Lung (tissue), 17 donors: ENCODE measurements at places on chromosomes 3 and 15.

- H3K36me3 ChIP-seq: no peaks in the 10 kb centered on the region
- DNase-seq: no peak
- no peaks in the 10 kb centered on the region for H3K27me3 ChIP-seq
- H3K4me3 ChIP-seq: no peak overlapping the region
These were observed 92.7 kb upstream of the GOLGA8J start for GRCh38 chr15:29990035-29990434.

GRCh38 chr3:10187944-10188343, 23.2 kb downstream of the IRAK2 start:
- H3K27ac ChIP-seq: peak overlapping the region; percentile 38
- H3K27me3 ChIP-seq: no peaks in the 10 kb centered on the region
- peaks cover 5% of the 10 kb centered on the region for H3K4me1 ChIP-seq
- no peak overlapping the region for H3K4me3 ChIP-seq
- H3K36me3 ChIP-seq: no peaks in the 10 kb centered on the region

DNA sequence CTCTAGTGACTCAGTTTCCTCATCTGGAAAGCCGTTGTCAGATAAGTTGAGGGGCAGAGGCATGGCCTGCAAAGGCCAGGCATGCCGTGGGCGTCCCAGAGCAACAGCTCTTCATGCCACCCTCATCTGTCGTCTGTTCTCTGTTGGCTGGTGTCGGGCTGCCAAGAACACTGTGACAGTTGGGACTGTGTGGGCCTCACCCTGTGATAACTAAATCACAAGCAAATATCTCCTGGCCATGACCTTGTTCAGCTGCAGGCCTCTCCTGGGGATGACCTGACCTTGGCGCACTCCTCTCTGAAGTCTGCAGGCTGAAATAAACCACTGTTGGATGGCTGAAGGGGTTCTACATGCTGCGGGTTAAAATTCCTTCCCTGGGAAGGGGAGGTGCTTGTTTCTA, 145.9 kb downstream of the SHQ1 start:
- H3K36me3 ChIP-seq: no peaks in the 10 kb centered on the region
- no peak overlapping the region for H3K27ac ChIP-seq
- no peak overlapping the region for H3K4me3 ChIP-seq
- DNase-seq: no peak

DNA sequence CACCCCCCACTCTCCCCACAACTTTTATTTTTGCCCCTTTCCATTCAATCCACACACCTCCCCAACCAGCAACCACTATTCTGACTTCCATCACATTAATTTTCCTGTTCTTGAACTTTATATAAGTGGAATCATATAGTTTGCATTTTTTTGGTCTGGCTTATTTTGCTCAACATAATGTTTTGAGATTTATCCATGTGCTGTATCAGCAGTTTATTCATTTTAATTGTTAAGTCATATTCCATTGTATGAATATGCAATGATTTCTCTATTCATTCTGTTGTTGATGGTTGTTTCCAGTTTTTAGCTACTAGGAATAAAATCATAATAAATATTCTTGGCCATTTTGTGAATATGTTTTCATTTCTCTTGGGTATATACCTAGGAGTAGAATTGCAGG, 5.8 kb upstream of the SCAMP5 start:
- DNase-seq: no peak
- no peaks in the 10 kb centered on the region for H3K36me3 ChIP-seq
- H3K27me3 ChIP-seq: no peaks in the 10 kb centered on the region
- no peak overlapping the region for H3K27ac ChIP-seq
- no peak overlapping the region for H3K4me3 ChIP-seq

DNA sequence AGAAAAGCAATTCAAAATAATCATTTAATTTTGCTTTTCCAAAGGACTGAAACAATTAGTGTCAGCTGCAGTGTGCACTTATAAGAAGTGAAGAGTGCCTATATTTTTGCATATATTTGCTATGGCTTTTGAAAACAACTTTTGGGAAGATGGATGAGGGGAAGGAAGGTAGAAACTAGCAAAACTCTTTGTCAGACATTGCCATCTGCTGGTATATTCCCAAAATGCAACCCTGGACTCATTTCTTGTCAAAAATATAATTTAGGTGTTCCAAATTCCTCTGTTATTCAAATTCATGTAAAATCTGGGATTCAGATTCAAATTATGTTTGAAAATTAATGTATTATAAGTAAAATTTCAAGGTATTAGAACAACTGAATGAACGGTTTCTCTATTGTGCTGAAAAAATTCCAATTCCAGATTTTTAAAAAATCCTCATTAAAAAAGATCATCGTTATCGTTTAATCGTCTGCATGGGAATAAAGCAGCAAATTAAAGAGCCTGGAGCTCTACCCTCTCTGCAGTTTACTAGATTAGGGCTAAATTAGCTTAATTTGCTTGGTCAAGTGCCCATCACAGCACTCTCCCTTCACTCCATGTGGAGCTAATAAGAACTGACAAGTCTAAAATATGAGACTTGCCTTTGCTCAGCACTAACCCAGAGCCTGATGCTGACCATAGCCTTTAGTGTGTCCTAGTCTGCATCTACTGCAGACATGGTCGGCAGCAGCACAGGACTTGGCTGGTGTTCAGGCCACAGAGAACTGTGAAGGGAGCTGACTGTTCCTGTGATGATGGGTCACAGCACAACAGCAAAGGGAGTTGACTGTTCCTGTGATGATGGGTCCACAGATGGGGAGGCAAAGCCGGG, 67.9 kb upstream of the MITF start:
- H3K27me3 ChIP-seq: no peaks in the 10 kb centered on the region
- H3K36me3 ChIP-seq: no peaks in the 10 kb centered on the region
- H3K27ac ChIP-seq: no peak overlapping the region
- no peak overlapping the region for H3K4me3 ChIP-seq

DNA sequence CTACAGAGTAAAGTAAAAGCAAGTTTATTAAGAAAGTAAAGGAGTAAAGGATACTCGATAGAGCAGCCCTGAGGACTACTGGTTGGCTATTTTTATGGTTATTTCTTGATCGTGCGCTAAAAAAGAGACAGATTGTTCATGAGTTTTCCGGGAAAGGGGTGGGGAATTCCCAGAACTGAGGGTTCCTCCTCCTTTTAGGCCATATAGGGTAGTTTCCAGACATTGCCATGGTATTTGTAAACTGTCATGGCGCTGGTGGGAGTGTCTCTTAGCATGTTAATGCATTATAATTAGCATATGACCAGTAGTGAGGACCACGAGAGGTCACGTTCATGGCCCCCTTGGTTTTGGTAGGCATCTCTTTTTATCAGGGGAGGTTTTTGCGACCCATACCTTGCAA, 213.1 kb downstream of the OSBPL10 start:
- no peak overlapping the region for H3K27ac ChIP-seq
- H3K36me3 ChIP-seq: no peaks in the 10 kb centered on the region
- H3K27me3 ChIP-seq: no peaks in the 10 kb centered on the region
- no peaks in the 10 kb centered on the region for H3K4me1 ChIP-seq
- no peak for DNase-seq
- no peak overlapping the region for H3K4me3 ChIP-seq

DNA sequence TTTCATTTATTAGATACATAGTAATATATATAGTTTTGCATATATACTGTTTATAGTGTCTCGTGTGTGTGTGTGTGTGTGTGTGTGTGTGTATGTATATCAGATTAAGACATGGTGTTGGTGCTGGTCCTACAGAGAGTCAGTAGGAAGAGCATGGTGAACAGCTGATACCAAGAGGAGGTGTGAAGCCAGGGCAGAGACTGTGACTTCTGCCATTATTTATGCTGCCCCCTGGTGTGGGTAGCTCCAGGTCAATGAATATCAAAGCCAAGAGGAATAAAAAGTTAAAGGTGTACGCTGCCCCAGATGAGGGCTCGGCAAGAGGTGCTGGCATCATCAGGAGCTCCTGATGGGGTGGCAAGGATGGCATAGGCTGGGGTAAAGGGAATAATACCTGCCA, 299.5 kb upstream of the RASGRP1 start:
- peaks cover 4% of the 10 kb centered on the region for H3K4me1 ChIP-seq
- H3K4me3 ChIP-seq: no peak overlapping the region
- no peak overlapping the region for H3K27ac ChIP-seq
- H3K36me3 ChIP-seq: no peaks in the 10 kb centered on the region

GRCh38 chr3:73433687-73434086, 191.1 kb downstream of the PDZRN3 start:
- peak; percentile 86 for DNase-seq
- H3K27me3 ChIP-seq: no peaks in the 10 kb centered on the region
- no peak overlapping the region for H3K4me3 ChIP-seq
- peaks cover 28% of the 10 kb centered on the region for H3K4me1 ChIP-seq

- no peak overlapping the region for H3K4me3 ChIP-seq
- H3K4me1 ChIP-seq: no peaks in the 10 kb centered on the region
- no peaks in the 10 kb centered on the region for H3K27me3 ChIP-seq
- no peak overlapping the region for H3K27ac ChIP-seq
- DNase-seq: no peak
These were observed 32.9 kb downstream of the IGDCC3 start for GRCh38 chr15:65344914-65345275.

DNA sequence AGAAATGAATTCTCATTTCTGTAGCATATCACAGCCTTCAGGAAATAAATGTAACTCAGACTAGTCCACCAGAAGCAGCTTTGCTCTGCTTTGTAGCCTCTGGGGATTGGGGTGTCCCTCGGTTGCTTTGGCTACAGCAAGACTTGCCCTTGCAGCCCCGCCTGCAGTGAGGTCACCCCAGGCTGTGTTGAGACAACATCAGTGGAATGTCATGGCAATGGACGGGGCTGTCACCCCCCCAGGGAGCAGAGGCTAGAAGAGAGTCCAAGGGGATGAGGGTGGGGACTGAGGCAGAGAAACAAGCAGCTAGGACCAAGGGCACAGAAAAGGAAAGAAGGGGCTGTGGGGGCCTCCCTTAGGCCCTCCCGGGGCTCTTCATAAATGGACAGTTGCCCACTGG, 854 bp downstream of the CLEC3B start:
- DNase-seq: peak; percentile 74
- H3K27me3 ChIP-seq: no peaks in the 10 kb centered on the region
- H3K4me1 ChIP-seq: no peaks in the 10 kb centered on the region
- H3K27ac ChIP-seq: peak overlapping the region; percentile 21

GRCh38 chr15:65962187-65962586, 92.9 kb downstream of the RAB11A start:
- no peak overlapping the region for H3K4me3 ChIP-seq
- H3K27me3 ChIP-seq: peaks cover 5% of the 10 kb centered on the region
- no peaks in the 10 kb centered on the region for H3K4me1 ChIP-seq
- no peak overlapping the region for H3K27ac ChIP-seq
- no peaks in the 10 kb centered on the region for H3K36me3 ChIP-seq

DNA sequence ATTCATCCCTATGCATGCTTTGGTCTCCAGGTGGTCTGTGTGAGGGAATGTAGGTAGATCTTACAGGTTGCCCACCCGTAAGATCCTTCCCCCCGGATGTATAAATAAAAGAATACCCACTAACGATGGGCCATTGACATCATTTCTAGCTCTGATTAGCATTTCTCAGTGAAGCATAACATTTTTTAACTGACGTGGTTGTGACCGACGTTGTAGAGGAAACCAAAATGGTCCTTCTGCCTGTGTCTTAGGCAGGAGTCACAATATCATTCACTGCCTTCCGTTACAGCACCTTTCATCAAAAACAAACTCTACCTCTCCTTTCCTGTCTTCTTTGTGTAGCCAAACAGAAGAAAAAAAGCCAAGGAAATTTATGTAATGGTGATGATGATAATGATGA, 27.3 kb upstream of the UMPS start:
- H3K4me1 ChIP-seq: no peaks in the 10 kb centered on the region
- H3K27me3 ChIP-seq: no peaks in the 10 kb centered on the region
- H3K27ac ChIP-seq: no peak overlapping the region
- H3K4me3 ChIP-seq: no peak overlapping the region
- H3K36me3 ChIP-seq: peaks cover 4% of the 10 kb centered on the region

GRCh38 chr3:105359098-105359762, 7.5 kb upstream of the ALCAM start:
- H3K4me3 ChIP-seq: no peak overlapping the region
- no peak for DNase-seq
- peaks cover 2% of the 10 kb centered on the region for H3K4me1 ChIP-seq
- no peaks in the 10 kb centered on the region for H3K36me3 ChIP-seq
- H3K27me3 ChIP-seq: no peaks in the 10 kb centered on the region
- no peak overlapping the region for H3K27ac ChIP-seq

DNA sequence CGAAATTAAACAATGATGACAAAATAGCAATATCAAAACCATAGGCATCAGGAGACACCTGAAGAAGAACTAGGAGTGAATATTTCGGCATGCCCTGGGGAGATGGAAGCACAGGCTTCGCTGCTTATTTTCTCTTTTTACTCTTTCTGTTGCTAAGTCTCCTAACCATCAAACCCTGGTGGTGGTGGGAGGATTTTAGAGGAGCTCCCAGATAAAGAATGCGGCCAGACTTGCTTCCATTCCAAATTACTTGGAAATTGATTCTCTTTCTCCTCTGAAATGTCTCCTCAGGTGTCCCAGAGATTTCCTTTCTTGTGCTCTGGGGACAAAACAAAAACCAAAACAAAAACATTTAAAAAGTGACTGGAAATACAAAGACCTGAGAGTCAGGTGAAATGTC, 243.0 kb downstream of the KBTBD8 start:
- H3K4me1 ChIP-seq: no peaks in the 10 kb centered on the region
- H3K27me3 ChIP-seq: peaks cover 28% of the 10 kb centered on the region
- no peaks in the 10 kb centered on the region for H3K36me3 ChIP-seq
- no peak overlapping the region for H3K4me3 ChIP-seq
- DNase-seq: no peak

DNA sequence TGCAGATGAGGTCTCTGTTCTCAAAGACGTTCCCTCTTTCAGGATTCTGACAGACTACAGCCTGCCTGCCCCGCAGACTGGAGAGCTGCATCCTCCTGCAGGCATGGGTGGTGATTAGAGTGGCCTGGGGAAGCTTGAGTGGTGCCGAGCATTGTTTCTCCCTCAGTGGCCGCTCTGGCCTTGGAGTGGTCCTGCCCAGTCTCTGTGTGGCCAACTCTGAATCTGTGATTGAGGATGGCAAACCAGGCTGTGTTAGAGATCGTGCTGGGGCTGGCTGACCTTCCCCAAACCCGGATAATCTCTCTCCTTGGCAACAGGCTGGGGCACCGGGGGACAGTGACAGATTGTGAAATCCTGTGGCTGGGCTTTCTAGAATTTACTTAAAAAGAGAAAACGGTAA, 11.0 kb upstream of the ADCY5 start:
- H3K4me1 ChIP-seq: peaks cover 5% of the 10 kb centered on the region
- no peaks in the 10 kb centered on the region for H3K36me3 ChIP-seq
- no peaks in the 10 kb centered on the region for H3K27me3 ChIP-seq
- no peak overlapping the region for H3K4me3 ChIP-seq
- no peak overlapping the region for H3K27ac ChIP-seq

- no peaks in the 10 kb centered on the region for H3K36me3 ChIP-seq
- no peaks in the 10 kb centered on the region for H3K27me3 ChIP-seq
- H3K4me3 ChIP-seq: no peak overlapping the region
- peaks cover 11% of the 10 kb centered on the region for H3K4me1 ChIP-seq
These were observed 522.6 kb upstream of the PROK2 start for GRCh38 chr3:72307438-72308115.
